ENCODE measurements at places on chromosomes 7 and 10. TPM values are rescaled to one million over a fixed set of nuclear protein-coding genes. Genes with fewer than 3 reads are reported as not detected.

Gene AOAH
- not detected for total RNA-seq

Gene ARHGEF35
- 0.82 TPM for total RNA-seq

Gene NRCAM
- total RNA-seq: 49.0 TPM

Gene NUTM2B
- 0.86 TPM for total RNA-seq

Gene BMS1
- 22.4 TPM for total RNA-seq

Gene OR2A12
- not detected for total RNA-seq

DNA sequence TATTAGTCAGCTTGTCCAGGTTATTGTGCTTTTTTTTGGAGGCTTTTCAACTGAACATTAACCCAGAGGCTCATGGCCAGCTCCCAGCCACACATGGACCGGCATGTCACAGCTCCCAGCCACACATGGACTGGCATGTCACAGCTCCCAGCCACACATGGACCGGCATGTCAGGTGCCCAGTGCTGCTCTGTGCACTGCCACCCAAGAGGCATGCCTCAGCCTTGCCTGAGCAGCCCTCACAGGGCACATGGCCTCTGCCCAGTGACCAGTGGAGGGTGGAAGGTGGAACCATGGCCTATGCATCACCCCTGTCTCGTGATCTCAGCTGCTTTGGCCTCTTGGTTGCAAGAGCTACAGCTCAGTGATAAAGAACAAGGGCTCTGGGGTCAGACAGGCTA is 119.8 kb downstream of the OAT start:
- DNase-seq: no peak

DNA sequence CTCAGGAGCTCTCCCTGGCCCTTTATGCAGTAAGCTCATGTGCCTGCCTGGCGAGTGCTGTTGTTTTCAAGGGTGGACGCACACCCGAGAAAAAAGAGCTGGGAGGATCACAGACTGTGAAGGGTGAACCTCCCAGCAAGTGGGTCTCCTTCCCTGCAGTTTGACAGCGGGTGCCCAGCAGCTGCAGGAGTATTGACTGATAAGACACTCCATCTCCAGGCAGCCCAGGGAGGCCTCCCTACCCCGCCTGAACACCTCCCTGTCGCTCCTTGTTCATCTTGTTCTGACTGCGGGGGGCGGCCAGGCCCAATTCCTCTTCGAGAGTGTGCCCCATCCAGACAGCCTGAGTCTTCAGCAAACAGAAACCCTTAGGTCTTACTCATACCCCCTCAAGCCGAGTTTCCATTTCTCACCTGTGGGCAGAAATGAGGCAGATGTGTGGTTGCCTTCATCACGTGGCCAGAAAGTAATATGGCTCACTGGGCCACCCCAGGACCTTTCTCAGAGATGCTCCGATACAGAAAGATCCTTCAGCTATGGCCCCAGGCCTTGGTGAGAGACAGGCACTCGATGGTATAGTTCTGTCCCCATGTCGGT is 17.2 kb downstream of the MDH2 start:
- DNase-seq: no peak

- no peak for DNase-seq
Measured at GRCh38 chr10:21689881-21690280, 155.8 kb downstream of the MLLT10 start.

DNA sequence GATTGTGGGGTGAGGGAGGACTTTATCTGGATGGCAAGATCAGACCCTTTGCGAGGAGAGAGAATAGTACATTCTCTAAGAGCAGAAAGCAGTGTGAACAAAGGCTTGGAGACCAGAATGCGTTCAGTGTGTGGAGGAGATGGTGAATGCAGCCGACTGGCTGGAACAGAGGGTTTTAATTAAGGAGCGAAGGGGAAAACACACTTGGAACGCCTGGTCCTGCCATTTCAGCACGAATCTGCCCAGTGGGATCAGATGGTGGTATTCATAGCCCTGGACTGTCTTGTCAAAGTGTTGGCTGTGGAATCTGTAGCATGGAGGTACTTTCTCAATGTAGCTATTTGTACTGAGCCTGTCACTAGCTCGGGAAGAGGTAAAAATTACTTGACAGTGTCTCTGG is 260.9 kb downstream of the SLC25A13 start:
- no peak for DNase-seq

DNA sequence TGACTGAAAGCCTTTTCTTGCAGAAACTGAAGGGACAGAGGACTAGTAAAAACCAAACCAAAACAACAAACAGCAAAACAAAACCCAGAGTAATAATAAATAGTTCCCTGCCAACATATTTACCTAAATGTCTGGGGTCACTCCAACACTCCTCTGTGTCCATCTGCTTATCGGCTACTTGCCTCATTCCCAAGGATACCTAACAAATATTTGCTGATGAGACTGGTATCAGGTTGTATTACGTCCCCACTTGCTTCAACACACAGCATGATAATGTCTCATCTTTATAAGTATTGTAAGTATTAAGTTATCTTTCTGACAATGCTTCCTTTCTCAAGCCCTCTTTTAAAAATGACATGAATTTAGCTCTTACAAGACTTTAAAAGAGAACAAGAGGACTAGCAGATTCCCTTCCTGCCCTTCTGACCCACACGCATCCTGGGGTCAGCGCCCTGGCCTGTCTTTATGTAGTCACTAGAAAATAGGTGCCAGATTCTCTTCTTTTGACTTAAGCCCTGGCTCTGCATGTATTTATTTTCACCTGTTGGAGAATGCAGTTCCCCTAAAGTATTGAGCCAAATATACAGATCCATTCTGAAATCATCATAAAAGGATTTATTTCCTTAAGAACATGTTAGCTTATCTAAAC is 110.2 kb downstream of the SEM1 start:
- no peak for DNase-seq

DNA sequence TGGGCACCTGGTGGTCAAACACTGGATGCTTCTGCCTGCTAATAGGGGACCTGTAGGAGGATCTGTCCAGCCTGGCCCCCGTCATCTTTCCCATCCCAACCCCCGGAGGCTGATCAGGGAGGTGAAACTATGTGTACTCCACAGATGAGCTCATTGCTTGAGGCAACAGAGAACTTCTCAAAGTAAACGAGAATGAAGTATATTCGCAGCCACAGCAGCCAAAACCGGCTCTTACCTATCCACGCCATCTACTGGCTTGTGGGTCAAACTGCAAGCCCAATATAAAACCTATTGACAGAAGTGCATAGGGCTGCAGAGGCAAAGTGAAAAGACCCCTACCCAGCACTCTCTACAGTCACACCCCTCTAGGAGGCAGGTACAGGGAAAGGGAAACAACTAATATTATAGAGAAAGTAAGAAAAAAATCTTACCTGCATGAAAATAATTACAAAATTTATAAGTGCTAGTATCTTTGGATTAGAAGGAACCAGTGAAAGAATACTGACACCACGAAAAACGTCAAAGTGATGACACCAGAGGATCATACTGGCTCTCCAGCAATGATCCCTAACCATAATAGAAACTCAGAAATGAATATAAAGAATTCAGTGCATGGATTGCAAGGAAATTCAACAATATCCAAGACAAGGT is 973.5 kb downstream of the ANKRD7 start:
- peak; percentile 12 for DNase-seq

GRCh38 chr7:124085179-124085578 is 52.3 kb upstream of the TMEM229A start:
- DNase-seq: peak; percentile 99

- no peak for DNase-seq
Measured at GRCh38 chr7:972676-973309, 2.6 kb downstream of the COX19 start.

- DNase-seq: no peak
Measured at GRCh38 chr10:78778444-78779338, 290.1 kb upstream of the ZMIZ1 start.

GRCh38 chr7:76089865-76090475 is 42.1 kb downstream of the MDH2 start:
- no peak for DNase-seq

- peak; percentile 85 for DNase-seq
Measured at GRCh38 chr10:329361-330099, 194.3 kb downstream of the ZMYND11 start.

DNA sequence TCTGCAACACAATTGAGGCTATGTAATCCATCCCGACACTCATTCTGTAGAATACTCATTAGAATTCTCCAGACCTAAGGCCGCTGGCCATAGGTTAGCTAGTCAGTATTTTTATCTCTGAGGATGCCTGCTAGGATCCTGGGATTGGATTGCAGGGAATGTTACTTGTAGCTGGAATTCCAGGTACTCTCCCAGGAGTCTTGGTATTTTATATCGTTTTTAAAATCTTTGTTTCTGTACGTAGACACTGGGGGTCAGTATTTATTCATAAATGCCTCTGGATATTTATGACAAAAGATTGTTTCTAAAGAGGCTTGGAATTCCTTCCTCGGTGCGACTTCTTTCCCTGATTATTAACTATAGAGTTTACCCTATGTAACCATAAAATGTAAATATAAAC is 40.1 kb downstream of the BPGM start:
- DNase-seq: peak; percentile 55

DNA sequence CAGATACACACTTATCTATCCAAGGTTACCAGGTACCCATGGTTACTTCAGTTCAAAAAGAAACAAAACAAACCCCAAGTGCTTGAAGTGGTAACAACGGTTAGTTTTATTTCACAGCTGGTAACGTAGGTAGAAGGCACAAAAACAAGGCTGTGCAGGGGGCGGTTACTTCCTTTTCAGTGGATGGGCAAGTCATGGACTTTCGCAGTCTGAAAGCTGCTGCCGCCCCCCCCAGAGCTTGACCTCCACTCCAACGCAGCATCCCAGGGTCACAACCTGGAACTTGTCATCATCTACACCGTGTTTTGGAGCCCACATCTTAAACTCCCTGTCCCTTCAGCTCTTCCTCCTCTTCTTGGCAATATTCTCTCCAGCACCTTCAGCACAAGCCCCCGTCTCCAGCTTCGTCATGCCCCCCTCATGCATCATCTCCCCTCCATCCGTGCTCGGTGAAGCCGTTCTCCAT is 181.2 kb upstream of the ITGB1 start:
- DNase-seq: no peak

GRCh38 chr7:148546857-148547256 is 43.7 kb upstream of the C7orf33 start:
- no peak for DNase-seq

DNA sequence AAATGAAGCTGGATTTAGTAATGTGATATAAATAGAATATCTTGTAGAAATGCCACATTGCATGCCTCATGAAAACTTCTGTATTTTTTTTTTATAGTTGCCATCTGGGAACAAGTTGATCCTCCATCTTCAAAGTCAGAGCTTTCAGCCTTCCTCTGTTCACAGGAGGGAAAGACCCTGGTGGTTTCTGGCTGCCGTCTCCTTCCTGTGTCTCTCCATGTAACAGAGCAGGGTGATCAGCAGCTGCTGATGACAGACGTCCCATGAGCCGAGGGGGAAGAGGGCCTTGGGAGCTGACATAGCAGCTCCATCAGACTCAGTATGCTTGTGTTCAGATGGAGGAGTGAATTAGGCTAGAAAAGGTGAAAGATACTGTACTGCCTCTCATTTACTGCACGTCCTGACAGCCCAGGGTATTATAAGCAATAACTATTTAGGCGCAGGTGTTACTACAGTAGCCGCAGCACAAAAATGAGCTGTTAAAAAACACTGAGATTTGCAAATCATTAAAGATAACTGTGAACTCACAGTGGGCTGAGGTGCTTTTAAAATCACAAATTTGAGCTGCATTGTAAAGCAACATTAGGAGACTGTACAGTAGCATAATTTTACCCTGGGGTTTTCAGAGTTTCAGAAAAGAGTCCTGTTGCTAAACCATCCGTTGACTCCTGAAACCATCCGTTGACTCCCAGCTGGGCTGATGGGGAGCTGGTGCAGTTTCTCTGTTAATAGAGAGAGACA is 103.3 kb downstream of the CFAP58 start:
- DNase-seq: no peak

DNA sequence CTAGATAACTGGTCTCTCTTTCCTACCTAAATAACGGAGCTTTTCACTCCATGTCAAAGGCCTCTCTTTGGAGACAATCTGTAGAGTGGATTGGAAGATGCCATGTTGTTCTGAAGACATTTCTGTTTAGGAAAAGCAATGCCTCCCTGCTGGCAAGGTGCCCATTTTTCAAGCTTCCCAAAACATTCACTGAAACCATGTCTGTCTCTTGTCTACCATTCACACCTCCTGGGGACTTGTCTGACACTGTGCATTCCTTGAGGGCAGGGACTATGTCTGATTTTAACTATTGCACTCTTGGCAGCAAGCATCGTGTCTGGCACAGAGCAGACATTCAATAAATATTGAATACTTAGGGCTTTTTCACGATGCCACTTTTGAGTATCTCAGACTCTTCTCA is 528.9 kb upstream of the NRP1 start:
- no peak for DNase-seq

DNA sequence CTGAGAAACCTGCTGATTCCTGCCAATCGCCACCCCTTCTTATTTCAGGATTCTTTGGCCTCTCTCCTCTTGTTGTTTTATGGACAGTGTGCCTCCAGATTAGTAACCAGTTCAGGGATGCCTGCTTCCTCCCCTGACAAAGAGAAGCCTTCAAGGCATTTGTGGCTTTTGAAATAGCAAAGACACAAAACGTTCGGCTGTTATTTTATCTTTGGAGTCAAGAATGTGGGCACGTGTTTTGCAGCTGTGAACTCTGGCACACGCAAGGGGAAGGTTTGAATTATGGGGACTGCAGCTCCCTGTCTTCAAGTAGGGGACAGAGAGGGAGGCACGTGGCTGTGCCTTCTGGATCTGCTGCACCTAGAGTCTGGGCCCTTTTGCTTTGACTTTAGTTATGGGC is 157.9 kb upstream of the GRB10 start:
- no peak for DNase-seq
